Activated T-cell treated with anti-CD3 and anti-CD28 coated beads, Interleukin-2, amount 50 U/mL, for 72 hours (primary cell): ENCODE measurements at places on chromosomes 2 and 18. TPM values are rescaled to one million over a fixed set of nuclear protein-coding genes. Genes with fewer than 3 reads are reported as not detected.

Gene POTEJ
- not detected for total RNA-seq

Gene UGT1A3
- total RNA-seq: not detected

Gene ZNF892
- total RNA-seq: 7.2 TPM

Gene GPR39
- not detected for total RNA-seq

Gene FBXO15
- 1.0 TPM for total RNA-seq

Gene CAVIN2
- not detected for total RNA-seq

Gene ATP8B1
- total RNA-seq: not detected

- H3K4me1 ChIP-seq: no peaks in the 10 kb centered on the region
- no peak for DNase-seq
- H3K27ac ChIP-seq: no peak overlapping the region
- H3K4me3 ChIP-seq: no peak overlapping the region
These were observed 11.0 kb downstream of the CCBE1 start for GRCh38 chr18:59686260-59686659.

DNA sequence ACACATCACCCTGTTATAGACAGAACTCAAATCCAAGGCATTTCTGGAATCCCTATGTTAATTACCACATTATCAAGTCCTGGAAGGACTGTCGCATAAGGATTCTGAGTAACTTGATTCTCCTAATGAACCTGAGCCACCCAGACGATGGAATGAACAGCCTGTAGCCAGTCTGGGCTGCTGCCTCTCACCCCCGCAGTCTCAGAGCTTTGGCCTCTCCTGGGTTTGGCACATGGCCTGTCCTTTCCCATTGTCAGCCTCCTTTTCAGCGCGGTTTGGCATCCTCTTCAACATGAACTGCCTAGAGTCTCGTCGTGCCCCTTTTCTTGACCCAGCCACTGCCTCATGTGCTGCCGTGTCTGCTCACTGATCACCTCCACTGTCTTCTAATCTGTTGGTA lies 147.6 kb downstream of the SLC8A1 start:
- H3K4me1 ChIP-seq: no peaks in the 10 kb centered on the region
- DNase-seq: no peak
- no peaks in the 10 kb centered on the region for H3K36me3 ChIP-seq

- no peaks in the 10 kb centered on the region for H3K36me3 ChIP-seq
- H3K27ac ChIP-seq: no peak overlapping the region
- no peak for DNase-seq
These were observed 125.9 kb upstream of the RNF152 start for GRCh38 chr18:62018759-62019041.

DNA sequence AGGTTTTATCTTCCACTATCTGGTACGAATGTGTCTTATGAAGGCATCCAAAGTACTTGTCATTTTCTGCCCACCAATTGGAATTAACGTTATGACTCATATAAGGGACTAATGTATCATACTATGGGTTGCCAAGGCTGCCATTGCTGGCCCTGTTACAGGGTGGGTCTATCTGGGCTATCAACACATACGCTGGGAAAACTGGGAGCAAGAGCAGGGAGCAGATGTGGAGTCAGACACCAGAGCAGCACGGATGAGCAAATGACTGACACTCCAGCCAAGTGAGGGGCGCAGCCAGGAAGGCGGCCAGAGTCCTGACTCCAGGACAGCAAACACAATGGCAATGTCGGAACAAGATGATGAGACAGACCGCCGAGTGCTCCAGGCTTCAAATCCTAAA lies 145.9 kb downstream of the COPS8 start:
- H3K27ac ChIP-seq: no peak overlapping the region
- no peak for DNase-seq
- H3K27me3 ChIP-seq: peaks cover 56% of the 10 kb centered on the region
- H3K4me3 ChIP-seq: no peak overlapping the region

- peak overlapping the region; percentile 54 for H3K4me3 ChIP-seq
- H3K36me3 ChIP-seq: no peaks in the 10 kb centered on the region
- H3K27me3 ChIP-seq: no peaks in the 10 kb centered on the region
- peak; percentile 47 for DNase-seq
These were observed 252.9 kb downstream of the PRKCE start for GRCh38 chr2:45904267-45904945.

DNA sequence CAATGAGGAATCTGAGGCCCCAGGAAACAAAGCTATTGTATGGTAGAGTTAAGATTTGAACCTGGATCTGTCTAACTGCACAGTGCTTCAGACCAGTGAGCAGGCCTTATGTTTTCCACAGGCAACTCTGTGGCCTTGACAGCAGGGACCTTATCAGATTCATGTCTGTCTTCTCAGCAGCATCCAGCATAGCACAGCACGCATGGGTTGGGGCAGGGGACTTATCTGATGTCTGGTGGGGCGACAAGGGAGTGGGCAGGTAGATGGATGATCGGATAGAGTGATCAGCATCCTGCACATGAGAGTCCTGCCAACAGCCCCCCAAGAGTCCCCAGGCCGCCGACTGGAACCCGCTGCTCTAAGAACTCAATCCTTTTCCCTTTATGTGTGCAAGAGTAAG lies 28.7 kb upstream of the KCNF1 start:
- H3K4me1 ChIP-seq: no peaks in the 10 kb centered on the region
- no peak overlapping the region for H3K4me3 ChIP-seq
- no peak overlapping the region for H3K27ac ChIP-seq
- no peak for DNase-seq
- peaks cover 3% of the 10 kb centered on the region for H3K27me3 ChIP-seq

- H3K4me3 ChIP-seq: no peak overlapping the region
- H3K27me3 ChIP-seq: peaks cover 23% of the 10 kb centered on the region
- H3K27ac ChIP-seq: no peak overlapping the region
- no peaks in the 10 kb centered on the region for H3K36me3 ChIP-seq
- DNase-seq: no peak
These were observed 371.3 kb upstream of the TNP1 start for GRCh38 chr2:217231212-217231611.

DNA sequence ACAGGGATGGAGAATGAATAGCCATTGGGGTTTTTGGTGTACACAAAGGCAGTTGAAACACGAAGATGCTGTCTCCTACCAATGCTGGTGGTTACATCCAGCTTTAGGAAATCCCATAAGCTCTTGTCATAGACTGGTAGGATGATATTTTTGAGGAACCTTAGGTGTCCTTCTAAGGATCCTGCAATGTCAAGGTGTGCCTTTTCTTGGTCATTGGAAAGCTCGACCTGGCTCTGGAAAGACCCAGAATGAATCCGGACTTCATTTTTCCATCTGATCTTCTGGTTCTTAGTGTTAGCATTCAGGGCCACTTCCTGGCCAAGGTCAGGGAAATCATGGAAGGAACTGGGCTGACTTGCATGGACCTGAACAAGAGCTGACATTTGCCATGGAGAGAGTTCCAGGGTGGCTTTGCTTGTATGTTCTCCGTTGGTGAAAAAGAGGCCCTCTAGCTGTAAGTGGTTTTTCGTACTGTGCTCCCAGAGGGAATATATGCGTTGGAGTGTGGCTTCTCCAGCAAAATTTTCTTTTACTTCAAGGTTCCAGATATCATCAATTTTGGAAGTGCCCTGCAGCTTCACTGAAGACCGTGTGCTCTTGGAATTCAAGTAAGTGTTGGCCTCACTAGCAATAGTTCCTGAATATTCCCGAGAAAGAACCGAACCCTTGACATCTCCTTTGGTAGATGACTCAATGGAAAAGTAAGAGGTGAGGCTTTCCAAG lies 38.0 kb downstream of the APOB start:
- H3K27ac ChIP-seq: no peak overlapping the region

- no peak overlapping the region for H3K4me3 ChIP-seq
- H3K36me3 ChIP-seq: no peaks in the 10 kb centered on the region
- no peaks in the 10 kb centered on the region for H3K27me3 ChIP-seq
- H3K4me1 ChIP-seq: no peaks in the 10 kb centered on the region
These were observed 337.1 kb upstream of the MAP2 start for GRCh38 chr2:209086761-209087160.

GRCh38 chr2:97656905-97657587 lies 6.8 kb downstream of the ACTR1B start:
- H3K27me3 ChIP-seq: no peaks in the 10 kb centered on the region
- H3K4me3 ChIP-seq: no peak overlapping the region
- H3K27ac ChIP-seq: no peak overlapping the region
- peaks cover 43% of the 10 kb centered on the region for H3K4me1 ChIP-seq
- DNase-seq: no peak
- no peaks in the 10 kb centered on the region for H3K36me3 ChIP-seq

DNA sequence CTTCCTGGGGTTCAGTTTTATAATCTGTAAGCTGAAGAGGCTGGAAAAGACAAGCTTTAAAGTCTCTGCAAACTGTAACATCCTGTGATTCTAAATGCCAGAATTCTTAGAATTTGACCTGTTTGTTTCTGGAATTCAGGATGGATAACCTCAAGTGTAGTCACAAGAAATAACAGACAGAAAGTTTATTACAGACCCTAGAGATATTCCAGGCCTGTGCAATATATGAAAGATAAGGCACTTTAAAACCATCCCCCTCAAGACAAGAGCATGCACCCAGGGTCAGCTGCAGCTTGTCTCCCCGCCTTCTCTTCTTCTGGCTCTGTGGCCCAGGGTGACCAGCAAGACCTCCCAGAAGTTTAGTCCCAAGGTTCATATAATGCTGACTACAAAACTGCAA lies 298.7 kb upstream of the ACVR2A start:
- no peak overlapping the region for H3K27ac ChIP-seq
- H3K36me3 ChIP-seq: no peaks in the 10 kb centered on the region
- H3K4me1 ChIP-seq: peaks cover 6% of the 10 kb centered on the region
- no peak overlapping the region for H3K4me3 ChIP-seq

- H3K4me3 ChIP-seq: no peak overlapping the region
- peaks cover 34% of the 10 kb centered on the region for H3K27me3 ChIP-seq
- no peaks in the 10 kb centered on the region for H3K4me1 ChIP-seq
- H3K27ac ChIP-seq: no peak overlapping the region
- H3K36me3 ChIP-seq: no peaks in the 10 kb centered on the region
These were observed 87.0 kb upstream of the SPATS2L start for GRCh38 chr2:200219309-200220113.

GRCh38 chr2:174157053-174157452 lies 91.3 kb downstream of the OLA1 start:
- H3K27ac ChIP-seq: no peak overlapping the region
- no peak overlapping the region for H3K4me3 ChIP-seq
- H3K4me1 ChIP-seq: peaks cover 4% of the 10 kb centered on the region

DNA sequence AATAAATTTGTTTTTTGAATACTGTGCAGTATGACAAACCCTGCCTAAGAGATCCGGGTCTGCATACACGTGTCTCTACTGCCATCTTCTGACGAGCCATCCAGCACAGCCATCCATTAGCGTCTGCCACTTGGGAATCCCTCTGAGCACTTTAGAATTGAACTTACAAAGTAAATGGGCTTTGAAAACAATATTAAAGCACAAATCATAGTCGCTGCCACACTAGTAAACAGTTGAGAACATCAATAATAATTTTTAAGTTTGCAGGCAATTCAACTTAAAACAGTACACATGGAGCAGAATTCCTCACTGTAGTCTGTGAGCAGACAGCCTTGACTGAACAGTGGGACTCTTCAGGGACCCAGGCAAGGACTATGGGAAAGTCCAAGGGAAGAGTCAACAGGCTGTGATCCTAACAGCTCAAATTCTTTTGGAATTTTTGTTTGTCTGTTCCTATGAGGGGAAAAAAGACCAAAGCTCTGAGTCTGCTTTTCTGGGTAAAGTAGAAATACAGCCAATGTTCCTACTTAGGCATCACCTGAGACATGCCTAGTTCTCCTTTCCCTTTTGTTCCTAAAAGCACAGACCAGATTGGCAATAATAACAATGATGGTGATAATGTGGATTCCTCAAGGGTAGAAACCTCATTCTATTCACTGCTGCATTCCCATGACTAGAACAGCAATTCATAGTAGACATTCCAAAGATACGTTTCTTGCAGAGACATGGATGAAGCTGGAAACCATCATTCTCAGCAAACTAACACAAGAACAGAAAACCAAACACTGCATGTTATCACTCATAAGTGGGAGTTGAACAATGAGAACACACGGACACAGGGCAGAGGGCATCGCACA lies 92.9 kb downstream of the MREG start:
- peaks cover 15% of the 10 kb centered on the region for H3K27me3 ChIP-seq
- H3K4me1 ChIP-seq: peaks cover 10% of the 10 kb centered on the region
- peak; percentile 59 for DNase-seq

GRCh38 chr18:45817543-45817942 lies 7.9 kb upstream of the SIGLEC15 start:
- no peak overlapping the region for H3K4me3 ChIP-seq
- H3K27me3 ChIP-seq: peaks cover 17% of the 10 kb centered on the region
- peaks cover 5% of the 10 kb centered on the region for H3K4me1 ChIP-seq
- H3K36me3 ChIP-seq: peaks cover 7% of the 10 kb centered on the region
- H3K27ac ChIP-seq: no peak overlapping the region
- no peak for DNase-seq

DNA sequence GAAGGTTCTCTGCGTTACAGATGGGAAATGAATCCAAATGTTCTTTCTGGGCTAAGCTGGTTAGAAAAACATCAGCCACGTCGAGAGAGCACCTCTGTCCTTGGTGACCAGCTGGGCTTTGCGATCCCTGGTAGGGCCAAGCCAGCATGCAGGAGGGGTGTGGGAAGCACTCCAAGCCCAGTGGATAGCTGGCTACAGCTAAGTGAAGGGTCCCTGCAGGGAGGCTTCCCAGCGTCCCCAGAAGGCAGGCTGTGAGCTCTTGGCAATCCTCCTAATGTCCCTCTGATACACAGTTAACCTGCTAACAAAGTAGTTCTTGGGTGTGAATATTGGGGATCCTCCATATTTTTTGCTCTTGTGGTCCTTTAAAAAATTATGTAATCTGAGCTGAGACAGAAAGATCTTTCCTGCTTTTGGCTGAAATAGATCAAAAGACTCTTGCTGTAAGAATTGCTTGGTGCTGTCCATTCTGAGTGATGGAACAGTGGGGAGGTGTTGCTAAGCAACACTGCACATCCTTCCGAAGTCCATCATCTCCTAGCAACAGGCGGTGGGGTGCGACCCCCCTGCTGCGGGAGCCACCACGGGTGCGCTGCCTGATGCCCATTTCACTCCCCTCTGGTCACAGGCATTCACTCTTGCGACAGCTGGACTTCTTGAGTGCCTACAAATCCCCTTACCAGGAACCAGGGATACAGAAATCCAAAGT lies 88.5 kb upstream of the UXS1 start:
- no peaks in the 10 kb centered on the region for H3K36me3 ChIP-seq
- DNase-seq: no peak
- no peak overlapping the region for H3K27ac ChIP-seq
- H3K4me1 ChIP-seq: no peaks in the 10 kb centered on the region
- no peak overlapping the region for H3K4me3 ChIP-seq
- H3K27me3 ChIP-seq: no peaks in the 10 kb centered on the region

- no peaks in the 10 kb centered on the region for H3K36me3 ChIP-seq
- no peaks in the 10 kb centered on the region for H3K4me1 ChIP-seq
- H3K27me3 ChIP-seq: no peaks in the 10 kb centered on the region
- no peak overlapping the region for H3K4me3 ChIP-seq
These were observed 508.5 kb downstream of the PID1 start for GRCh38 chr2:228762565-228762964.

- peaks cover 56% of the 10 kb centered on the region for H3K4me1 ChIP-seq
- peaks cover 16% of the 10 kb centered on the region for H3K36me3 ChIP-seq
- H3K4me3 ChIP-seq: peak overlapping the region; percentile 47
- DNase-seq: peak; percentile 55
These were observed 94.8 kb upstream of the CXCR4 start for GRCh38 chr2:136212426-136213378.
